Cardiac atrium fibroblast (primary cell): ENCODE measurements at places on chromosomes 16 and 17. TPM values are rescaled to one million over a fixed set of nuclear protein-coding genes. Genes with fewer than 3 reads are reported as not detected.

The ITGAX gene
- total RNA-seq: not detected in 2 replicates

The MYH2 gene
- not detected in 2 replicates for total RNA-seq

The SRL gene
- total RNA-seq: not detected in 2 replicates

The RBFOX1 gene
- total RNA-seq: not detected in 2 replicates

The C16orf87 gene
- total RNA-seq: 5.3 and 6.5 TPM in 2 replicates

The CD300LG gene
- not detected in 2 replicates for total RNA-seq

The MIS12 gene
- total RNA-seq: 10.1 and 16.2 TPM in 2 replicates

The ST6GALNAC2 gene
- 1.3 and 2.6 TPM in 2 replicates for total RNA-seq

The GPR179 gene
- total RNA-seq: not detected in 2 replicates

The COPRS gene
- 32.3 and 62.2 TPM in 2 replicates for total RNA-seq

The KRT9 gene
- not detected in 2 replicates for total RNA-seq

The CCL23 gene
- not detected in 2 replicates for total RNA-seq

The C1QTNF8 gene
- not detected in 2 replicates for total RNA-seq

The CLDN9 gene
- total RNA-seq: not detected in 2 replicates

The CD300LB gene
- not detected in 2 replicates for total RNA-seq

The BAIAP3 gene
- 1.8 and 4.7 TPM in 2 replicates for total RNA-seq

The TMEM238L gene
- not detected in 2 replicates for total RNA-seq

The FBXW10 gene
- not detected in 2 replicates for total RNA-seq

The DLG4 gene
- 17.3 and 17.7 TPM in 2 replicates for total RNA-seq

The CAVIN1 gene
- 781 and 918 TPM in 2 replicates for total RNA-seq

The WNT9B gene
- not detected in 2 replicates for total RNA-seq

The TLCD1 gene
- total RNA-seq: 8.6 and 20.9 TPM in 2 replicates
